ENCODE measurements at places on chromosomes 12 and 14.

- DNase-seq = no peak
Measured at GRCh38 chr14:70188322-70188658, 461 bp downstream of the SLC8A3 start.

DNA sequence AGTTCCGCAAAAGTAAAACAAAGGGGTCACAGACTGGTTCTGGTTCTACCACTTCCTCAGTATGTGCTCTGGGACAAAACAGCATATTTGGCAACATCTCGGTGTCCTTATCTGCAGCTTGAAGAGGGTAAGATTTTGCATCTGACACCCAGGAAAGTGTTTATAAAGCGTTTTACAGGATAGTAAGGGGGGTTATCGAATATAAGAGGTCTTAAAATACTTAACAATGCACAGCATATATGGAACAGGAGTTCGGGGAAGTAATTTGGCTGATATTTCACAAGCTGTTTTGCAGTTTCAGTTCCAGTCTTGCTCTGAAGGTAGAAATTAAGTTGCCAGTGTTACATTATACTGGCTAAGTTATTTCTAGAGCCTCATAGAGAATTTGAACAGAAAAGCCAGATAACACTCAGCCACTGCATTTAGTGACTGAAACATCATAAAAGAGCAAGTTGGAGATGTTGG is 904 bp upstream of the MAP4K5 start:
- no peak for DNase-seq

- DNase-seq = no peak
Measured at GRCh38 chr12:116159175-116159574, 118.3 kb downstream of the MED13L start.

DNA sequence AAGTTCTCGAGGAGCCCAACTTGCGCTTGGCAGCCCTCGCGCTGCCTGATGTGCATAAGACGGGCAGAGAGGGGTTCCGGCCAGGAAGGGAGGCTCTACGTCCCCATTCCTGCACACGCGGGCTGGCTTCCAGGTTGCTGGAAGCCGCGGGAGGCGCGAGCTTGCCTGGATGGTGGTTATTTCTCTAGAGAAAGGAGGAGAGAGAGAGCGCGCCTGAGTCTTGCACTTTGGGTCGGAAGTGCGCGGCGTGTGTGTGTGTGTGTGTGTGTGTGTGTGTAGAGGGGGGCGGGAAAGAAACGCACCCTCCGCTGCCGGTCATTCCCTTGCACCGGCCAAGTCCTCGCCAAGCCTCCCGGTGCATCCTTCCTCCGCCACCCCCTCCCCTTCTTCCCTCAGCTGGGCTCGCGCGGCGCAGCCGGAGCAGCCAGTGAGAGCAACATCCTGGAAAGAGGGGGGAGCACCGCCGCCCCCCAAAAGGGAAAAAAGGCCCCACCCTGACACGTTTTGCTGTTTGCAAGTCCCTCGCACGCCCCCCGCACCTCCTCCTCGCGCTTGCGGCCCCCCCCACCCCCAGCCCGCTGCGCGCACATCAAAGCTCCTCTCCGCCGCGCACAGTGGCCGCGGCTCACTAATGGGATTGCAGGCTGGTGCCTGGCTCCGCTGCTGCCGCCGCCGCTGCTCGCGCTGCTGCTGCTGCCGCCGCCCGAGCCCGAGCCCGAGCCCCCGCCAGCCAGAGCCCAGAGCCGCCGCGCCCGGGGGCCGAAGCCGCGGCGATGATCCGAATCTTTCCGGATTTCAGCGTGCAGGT is 4.4 kb upstream of the NPAS3 start:
- no peak for DNase-seq

DNA sequence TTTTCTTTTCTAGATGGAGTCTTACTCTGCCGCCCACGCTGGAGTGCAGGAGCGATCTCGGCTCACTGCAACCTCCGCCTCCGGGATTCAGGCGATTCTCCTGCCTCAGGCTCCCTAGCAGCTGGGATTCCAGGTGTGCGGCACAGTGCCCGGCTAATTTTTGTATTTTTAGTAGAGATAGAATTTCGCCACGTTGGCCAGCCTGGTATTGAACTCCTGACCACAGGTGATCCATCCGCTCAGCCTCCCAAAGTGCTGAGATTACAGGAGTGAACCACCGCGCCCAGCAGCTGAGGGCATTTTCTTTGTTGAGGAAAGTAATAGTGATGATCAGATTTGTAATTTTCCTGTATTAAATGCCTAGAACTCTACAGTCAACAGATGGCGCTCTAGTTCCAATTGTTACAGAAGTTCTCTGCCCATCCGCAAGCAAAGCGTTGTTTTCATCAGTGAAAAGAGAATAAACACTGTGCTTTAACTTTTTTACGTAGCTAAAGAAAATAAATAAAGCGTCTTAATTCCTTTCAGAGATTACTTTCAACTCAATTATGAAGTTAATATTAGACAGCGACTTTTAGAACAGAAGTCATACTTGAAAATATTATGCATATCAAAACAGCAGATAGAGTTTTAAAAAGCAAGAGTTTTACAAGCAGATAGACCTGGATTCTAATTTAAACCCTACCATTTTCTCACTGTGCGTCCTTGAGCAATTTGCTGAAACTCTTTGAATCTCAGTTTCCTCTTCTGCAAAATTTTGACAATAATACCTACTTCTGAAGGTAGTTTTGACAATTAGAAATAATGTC is 335.1 kb downstream of the DUSP6 start:
- DNase-seq = no peak

GRCh38 chr12:123041042-123041531 is 60.6 kb downstream of the ARL6IP4 start:
- DNase-seq = no peak

DNA sequence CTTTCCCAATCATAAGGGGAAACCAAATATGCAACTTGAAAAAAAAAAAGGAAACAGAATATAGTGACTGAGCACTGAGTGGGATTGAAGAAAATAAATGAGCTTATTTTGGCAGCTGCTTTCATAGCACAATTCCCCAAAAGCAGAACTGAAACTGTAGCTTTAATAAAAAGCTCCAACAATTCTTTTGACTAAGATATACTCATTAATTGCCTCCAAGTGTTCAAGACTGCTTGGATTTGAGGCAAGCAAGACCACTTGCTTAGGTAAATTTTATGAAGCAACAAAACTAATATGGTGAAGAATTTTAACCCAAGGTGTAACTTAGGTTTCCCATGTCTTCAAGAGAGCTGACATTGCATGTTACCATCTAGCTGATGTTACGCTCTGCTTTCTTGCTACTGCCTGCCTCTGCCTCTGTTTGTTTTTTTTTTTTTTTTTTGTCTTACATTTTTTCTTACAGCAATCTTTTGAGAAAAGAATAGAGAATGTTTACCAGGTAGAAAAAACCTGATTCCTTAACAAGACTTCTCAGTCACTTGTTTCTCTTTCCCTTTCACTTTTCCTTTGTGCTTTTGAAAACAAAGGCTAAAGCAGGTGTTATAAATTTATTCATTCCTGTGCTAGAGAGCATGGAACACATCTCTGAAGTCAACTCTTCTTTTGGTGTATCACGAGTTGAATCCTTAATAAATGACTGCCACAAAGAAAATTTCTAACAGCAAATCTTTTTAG is 134.4 kb downstream of the BCAT1 start:
- DNase-seq = peak; percentile 39

GRCh38 chr12:127149226-127149964 is 1117.6 kb upstream of the TMEM132C start:
- DNase-seq = no peak

DNA sequence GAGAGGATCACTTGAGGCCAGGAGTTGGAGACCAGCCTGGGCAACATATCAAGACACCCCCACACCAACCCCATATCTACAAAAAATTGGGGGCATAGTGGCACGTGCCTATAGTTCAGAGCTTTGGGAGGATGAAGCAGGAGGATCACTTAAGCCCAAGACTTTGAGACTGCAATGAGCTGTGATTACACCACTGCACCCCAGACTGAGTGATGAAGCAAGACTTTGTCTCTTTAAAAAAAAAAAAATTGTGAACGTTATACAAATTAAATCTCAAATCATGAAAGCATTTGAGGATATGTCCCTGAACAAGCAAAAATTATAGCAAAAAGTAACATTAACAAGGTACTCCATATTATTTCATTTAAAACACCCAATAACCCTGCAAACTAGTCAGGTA is 2.9 kb downstream of the LRP6 start:
- DNase-seq = no peak

- no peak for DNase-seq
Measured at GRCh38 chr12:24838531-24838950, 110.4 kb downstream of the BCAT1 start.

DNA sequence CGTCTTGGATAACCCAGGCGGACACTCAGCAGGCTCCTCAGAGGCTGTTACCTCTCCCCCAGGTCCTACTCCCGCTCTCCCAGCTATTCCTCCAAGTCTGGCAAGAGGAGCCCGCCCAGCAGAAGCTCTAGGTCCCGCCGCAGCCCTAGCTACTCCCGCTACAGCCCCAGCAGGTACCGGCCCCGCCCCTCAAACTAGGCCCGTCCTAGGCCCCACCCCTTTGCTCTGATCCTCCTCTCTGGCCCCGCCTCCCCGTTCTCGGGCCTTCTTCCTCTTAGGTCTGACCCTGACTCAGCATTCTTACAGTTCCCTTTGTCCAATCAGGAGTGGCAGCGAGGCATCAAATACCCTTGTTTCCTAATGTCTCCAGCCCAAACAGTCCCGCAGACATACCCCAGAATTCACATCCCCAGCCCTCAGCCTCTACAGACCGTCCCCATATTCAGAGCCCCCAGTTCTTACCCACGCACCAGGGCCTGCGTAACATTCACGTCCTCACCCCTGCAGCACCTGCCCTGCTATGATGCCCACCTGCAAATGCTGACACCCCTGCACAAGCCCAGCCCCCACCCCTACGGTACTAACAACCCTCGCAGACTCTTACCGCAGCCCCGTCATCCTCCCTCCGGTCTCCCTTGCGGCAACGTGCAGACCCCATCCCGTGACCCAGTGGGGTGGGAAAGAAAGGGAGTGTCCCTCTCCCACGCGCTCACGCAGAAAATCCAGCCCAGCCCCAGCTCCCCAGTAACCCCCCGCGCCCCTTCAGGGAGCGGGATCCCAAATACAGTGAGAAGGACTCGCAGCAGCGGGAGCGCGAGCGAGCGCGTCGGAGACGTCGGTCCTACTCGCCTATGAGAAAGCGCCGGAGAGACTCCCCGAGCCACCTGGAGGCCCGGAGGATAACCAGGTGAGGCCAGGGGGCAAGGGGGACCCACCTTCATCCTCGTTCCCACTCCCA is 25.0 kb upstream of the HSPB8 start:
- no peak for DNase-seq

DNA sequence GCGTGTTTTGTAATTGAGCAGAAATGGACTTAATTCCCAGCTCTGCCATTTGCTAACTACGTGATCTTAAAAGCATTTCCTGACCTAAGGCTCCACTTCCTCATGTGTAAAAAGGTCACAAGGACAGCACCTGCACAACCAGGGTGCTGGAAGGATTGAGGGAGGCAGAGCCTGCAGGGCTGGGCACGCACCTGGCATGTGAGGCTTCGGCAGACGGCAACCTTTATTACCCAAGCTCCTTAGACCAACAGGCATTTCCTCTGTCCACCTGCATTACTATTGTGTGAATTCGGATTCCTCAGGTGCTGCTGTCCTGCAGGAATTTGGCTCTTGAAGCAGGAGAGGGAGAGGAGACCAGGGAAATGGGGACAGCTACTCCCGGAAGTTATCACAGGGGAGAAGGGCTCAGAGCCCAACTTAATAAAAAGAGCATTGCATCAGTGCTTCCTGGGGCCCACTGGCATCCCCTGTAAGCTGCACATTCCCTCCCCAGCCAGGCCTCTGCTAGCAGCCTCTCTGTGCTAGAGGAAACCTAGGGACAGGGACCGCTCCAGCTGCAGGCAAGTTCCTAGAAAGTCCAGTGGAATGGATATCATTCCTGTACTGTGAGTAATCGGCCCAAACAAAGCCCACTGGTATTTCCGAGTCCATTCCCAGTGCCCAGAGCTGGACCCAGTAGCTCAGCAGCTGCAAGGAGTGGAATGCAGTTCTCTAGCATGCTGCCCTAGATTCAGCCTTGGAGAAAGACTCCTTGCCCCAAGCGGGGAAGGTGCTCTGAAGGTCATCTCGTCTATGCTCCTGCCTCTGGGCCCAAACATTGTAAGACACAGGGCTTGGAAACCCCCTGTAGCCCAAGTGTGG is 157.1 kb upstream of the CCND2 start:
- no peak for DNase-seq

DNA sequence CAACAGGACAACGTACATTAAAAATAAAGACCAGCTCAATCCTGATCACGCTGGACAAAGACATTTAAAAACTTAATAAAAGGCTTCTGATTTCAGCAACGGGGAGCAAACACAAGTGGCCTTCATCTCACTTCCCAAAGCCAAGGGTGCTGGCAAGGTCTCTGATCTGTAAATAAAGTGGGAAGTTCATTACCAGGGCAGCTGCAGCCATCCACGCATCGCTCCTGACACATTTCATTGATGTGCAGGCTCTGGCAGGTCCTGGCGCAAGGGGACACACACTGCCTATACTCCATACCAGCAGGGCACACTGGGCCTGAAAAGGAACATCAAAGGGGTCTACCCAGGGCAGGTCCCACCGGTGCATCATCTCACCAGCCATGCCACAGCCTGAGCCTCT is 51.0 kb downstream of the VWF start:
- DNase-seq = no peak

DNA sequence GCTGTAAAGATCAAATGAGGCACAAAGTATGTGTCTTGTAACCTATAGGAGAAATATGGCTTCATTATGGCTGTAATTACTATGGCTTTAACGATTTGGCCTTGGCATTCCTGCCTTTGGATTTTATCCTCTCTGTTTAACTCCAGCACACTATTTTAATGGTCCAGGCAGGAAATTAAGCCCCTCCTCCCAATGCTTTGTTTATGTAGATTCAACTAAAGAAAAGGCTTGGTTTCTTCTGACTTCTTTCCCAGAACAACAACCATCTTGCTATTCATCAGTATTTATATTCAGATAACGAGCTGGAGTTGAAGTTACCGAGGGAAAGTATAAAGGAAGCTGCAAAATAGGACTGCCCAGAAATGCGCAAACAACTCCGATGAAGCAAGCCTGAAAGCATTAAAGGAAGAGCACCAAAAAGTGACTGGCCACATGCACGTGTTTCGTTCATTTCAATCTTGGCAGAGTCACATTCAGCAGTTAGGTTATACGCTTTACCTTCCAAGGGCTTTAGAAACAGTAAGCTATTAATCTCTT is 104.6 kb downstream of the NELL2 start:
- DNase-seq = no peak

- no peak for DNase-seq
Measured at GRCh38 chr14:105091517-105092170, 26.4 kb upstream of the GPR132 start.

DNA sequence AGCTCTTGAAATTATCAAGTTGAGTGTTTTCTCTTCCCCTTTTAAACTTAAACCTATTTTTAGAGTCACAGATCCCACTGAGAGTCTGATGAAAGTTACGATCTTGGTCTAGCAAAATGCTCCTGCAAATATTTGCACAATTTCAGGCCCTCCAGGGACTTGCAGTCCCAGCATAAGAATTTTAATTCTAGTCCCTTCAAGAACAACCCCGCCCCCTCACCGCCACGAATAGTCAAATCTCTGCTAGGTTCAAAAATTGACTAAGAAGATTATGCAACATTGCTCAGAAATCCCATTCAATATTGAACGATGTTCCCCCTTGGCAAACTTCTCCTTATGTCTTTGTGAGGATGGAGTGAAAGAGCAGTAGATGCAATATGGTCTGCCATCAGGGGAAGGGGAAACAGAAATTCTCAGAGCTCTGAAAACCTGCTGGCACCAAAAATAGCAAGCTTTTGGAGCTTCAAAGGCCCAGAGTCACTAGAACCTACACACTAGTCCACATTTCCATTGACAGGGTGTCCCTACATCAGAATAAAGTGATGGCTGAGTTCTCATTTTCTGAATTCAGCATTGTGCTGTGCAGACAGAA is 127.5 kb upstream of the CCDC175 start:
- DNase-seq = no peak

GRCh38 chr12:77354766-77355362 is 289.5 kb upstream of the E2F7 start:
- no peak for DNase-seq
